Right renal pelvis (tissue), 4 donors: ENCODE measurements at places on chromosomes 2 and 18.
A peak's percentile ranks its signal among the peaks of the same experiment; 100 is the strongest.

DNA sequence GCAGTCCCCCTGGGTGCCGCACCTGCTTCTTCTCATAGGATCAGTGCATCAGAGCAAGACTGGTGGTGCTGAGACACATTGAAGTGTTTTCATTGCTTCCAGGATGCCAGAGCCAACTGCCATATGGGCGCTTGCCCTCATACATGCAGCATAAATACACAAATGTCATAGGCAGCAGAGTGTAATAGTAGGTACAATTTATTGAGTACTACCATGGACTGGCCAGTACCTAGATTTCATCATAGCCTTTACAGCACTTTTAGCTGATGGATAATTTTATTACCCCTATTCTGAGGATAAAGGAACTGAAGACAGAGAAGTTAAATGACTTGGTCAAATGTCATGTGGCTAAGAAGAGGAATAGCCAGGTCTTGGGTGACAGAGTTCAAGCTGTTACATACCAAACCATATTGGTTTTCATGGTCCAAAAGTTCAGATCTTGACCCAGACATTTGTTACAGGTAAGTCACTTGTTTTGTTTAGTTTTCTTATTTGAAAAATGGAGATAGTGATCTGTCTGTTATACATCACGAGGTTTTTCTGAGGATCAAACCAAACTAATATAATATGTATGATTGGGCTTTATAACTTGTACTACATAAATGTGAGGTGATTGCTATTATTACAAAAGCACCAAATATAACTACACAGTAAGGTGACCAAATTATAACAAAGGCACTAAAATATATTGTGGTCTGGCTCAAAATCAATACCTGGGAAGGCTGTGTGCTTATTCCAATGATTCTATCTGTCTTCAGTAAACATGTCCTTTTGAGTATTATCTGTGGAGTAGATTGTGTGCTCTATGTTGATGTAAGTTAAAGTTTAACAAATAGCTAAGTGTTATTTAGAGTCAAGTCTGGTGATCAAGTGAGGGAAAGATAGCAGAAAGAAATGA lies 151.9 kb upstream of the CYRIA start:
- DNase-seq: no peak

GRCh38 chr2:178521304-178522150 lies 41.3 kb downstream of the PLEKHA3 start:
- DNase-seq: no peak

- no peak for DNase-seq
Observed at GRCh38 chr18:63591725-63592124, 4.6 kb downstream of the SERPINB13 start.

- DNase-seq: no peak
Observed at GRCh38 chr2:9057939-9058761, 54.7 kb upstream of the MBOAT2 start.

DNA sequence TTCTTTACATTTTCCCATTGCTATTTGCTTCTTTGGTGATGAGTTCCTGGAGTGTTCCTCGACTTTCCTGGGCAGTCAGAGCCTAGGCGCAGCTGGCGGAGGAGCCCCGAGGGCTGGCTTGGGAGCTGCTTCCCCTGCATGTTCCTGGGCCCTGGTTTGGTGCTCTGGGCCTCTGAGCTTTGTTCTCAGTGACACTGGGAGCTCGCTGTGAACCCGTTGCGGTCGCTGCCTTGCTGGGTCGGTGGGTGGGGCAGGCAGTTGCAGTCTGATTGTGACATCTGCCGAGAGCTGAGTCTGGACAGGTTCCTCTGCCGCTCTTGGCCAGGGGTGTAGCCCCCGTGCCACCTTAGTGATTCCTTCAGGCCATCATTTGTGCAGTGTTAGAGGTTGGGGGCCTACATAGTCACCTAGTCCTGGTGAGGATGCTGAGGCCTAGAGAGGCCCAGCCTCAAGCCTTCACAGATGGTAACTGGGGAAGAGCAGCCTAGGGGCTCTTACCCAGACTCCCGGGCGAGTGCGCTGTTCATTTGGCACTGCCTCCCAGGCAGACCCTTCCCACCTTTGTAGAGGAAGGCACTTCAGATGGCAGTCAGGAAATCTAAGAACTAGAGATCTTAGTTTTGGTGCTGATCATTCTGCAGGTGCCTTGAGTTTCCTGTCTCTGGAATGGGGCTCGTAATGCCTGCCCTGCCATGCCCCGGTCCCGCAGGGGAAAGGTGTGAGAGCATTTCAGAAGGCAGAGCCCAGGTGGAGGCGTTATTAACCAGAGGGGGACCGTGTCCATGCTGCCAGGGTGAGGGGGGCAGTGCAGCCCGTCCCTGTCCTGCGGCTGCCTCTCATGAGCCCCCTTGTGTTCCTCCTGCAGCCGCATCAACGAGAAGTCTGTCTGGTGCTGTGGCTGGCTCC lies 8.4 kb downstream of the ASB1 start:
- DNase-seq: no peak

- no peak for DNase-seq
Observed at GRCh38 chr2:169159686-169160085, 90.3 kb downstream of the DHRS9 start.

DNA sequence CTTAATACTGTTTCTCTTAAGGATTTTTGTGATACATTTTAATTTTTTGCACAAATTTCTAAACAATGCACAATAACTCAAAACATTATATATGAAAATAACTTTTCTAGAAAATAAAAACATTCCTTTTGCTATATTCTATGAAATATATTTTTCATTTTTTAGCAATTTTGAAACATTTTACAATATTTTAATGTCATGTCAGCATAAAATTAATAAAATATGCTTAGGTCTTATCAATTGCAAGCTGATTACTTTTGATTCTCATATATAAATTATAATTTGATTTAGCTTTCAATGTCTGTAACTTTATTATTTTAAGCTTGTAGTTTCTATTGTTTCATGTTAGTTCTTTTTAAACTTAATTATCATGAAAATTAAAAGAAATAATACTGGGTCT lies 898.7 kb downstream of the TMEM182 start:
- DNase-seq: no peak

DNA sequence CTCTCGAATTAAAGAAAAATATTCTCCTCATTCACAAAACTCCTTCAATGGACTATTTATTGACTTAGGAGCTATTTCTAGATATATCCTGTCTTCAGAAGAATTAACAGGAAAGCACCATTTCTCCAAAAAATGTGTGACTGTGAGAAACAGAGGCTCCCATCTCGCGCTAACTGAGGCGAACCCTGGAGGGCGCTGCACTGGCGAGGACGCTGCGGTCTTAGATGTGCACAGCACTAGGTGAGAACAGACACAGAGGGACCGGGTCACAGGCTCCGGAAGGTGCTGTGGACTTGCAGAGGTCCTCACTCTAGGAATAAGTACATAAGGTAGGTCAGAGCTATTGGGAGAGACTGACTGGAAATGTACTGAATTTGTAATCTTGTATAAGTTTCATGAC lies 229.7 kb upstream of the SLC35G4 start:
- no peak for DNase-seq

- no peak for DNase-seq
Observed at GRCh38 chr2:10184421-10184820, 61.9 kb downstream of the RRM2 start.

- no peak for DNase-seq
Observed at GRCh38 chr2:271917-272316, 7.2 kb downstream of the ACP1 start.

- no peak for DNase-seq
Observed at GRCh38 chr18:50079571-50080295, 115.2 kb downstream of the MYO5B start.

GRCh38 chr2:69577467-69578197 lies 65.9 kb downstream of the AAK1 start:
- DNase-seq: no peak

DNA sequence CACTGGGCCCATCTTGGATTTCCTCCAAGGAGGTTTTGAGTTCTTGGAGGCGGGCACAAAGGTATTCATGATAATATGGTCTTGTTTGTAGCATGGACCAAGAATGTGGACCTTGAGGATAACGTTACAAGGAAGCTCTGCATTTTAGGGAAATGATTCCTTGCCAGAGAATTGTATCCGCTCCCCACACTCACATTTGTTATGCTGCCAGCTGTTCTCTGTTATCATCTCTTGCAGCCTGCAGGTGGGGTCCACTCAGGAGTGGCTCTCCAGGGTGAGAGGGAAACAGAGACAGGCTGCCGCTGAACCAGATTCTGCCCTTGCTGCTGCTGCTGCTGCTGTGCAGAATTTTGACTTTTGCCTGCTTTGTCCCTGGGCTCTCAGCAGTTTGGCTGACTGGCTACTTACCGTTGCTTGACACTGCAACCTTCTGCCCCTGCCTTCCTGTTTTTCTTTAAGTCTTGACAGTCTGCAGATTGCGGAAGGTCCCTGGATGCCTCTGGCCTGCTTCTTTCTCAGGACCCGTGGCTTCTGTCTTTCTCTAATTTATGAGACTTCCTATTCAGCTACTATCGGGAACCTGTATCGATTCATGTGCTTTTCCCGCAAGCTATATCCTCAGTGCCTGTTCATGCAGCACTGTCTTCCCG lies 122.3 kb upstream of the DOCK10 start:
- no peak for DNase-seq

DNA sequence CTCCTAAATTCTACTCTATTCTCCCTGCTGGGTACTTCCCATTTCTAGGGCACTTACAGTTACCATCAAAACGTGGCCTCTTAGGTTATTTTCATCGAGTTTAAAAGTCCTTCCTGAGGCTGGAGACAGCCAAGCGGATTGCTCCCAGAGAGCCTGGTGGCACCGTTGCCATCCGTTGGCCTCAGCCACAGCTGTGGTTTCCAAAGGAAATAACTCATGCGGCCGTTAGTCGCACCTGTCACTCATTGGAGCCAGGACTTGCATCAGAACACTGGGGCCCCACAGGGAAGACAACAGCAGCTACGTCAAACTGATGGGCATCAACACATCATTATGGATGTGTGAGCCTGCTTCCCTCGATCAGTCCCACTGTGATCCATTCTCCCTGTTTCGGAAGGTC lies 453.4 kb downstream of the BCL11A start:
- DNase-seq: no peak

- no peak for DNase-seq
Observed at GRCh38 chr2:158512323-158512722, 55.6 kb downstream of the PKP4 start.

DNA sequence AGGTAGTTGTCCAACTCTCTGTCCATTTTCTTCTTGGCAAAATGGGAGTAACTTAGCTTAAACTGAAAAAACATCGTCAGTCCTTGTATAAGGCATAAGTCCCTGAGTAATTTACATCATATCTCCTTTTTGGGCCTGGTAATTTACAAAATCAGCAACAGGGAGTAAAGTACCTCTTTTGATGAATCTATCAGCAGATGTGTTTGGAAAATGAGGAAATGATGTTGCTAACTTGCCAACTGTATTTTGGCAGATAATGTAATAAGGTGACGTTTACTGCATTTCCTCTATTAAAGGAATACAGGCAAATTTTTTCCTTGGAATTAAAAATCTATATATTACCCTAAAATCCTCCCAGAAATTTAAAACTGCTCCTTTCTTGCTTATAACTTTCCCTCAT lies 29.2 kb downstream of the ANKRD44 start:
- DNase-seq: no peak

- no peak for DNase-seq
Observed at GRCh38 chr2:240640939-240641338, 15.7 kb downstream of the GPR35 start.

GRCh38 chr2:64751286-64752260 lies 97.9 kb upstream of the SERTAD2 start:
- peak; percentile 52 for DNase-seq

- peak; percentile 38 for DNase-seq
Observed at GRCh38 chr2:224442071-224442967, 40.4 kb upstream of the FAM124B start.

GRCh38 chr2:23541503-23542229 lies 156.7 kb downstream of the KLHL29 start:
- no peak for DNase-seq

DNA sequence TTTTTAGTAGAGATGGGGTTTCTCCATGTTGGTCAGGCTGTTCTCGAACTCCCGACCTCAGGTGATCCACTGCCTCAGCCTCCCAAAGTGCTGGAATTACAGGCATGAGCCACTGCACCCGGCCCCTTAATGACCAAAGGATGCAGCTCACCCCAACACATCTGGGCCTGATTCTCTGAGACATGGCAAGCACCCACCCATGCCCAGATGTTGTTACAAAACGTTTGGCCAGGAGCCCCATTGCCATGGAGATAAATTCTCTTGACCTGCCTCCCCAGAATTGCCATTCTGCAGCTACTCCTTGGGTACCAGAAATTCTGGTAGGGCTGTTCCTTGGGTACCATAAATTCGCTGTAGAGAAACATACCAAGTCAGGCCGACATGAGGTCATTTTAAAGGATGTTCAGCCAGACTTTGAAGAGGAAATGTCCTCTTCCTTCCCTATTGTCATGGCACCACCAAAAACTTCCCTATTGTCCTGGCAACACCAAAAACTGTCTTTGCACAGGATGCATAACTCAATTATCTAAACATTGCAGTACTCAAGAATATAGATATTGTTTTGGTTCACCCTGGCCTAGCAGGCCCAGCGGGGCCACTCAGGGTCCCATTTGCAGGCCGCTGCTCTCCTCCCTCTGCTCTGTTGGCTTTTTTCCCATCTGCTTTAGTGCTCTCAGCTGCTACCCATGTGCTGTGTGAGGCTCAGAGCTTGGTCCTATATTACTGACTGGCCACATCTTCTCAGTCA lies 160.9 kb upstream of the TTC39C start:
- DNase-seq: no peak

GRCh38 chr2:172888714-172889669 lies 153.3 kb downstream of the RAPGEF4 start:
- DNase-seq: no peak

DNA sequence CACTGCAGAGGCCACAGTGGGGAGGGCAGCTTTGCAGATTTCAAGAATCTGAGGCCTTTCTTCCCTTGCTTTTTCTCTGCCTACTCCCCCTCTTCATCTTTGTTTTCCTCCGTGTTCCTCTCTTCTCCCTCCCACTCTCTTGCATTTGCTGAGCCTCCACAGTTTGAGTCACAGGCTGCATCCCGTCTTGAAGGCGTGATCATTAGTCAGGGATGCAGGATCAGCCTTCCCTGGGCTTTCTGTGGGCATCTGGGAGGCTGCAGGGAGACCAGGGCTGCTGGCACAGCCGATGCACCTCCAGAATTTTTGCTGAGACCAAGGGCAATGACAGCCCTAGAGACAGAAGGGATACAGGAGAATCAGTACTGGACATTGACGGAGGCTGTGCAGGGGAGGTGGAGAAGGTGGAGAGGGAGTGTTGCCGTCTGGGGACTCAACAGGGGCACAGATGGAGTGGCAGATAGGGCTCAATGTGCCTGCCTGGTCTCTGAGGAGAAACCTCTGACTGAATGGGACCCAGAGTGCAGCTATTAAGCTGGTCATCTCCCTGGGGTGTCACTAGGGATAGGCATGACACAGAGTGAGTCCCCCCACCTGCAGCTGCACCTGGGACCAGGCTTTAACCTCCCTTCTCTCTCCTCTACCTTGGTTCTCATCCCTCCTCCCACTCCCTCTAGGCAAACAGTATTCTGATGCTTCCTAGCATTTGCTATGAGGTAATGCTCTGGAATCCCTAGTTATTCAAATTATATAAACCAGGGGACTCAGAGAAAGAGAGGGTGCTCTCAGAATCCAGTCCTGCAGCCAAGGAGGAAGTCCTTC lies 29.0 kb upstream of the DNAJC27 start:
- DNase-seq: no peak

- no peak for DNase-seq
Observed at GRCh38 chr2:20210462-20210861, 14.5 kb downstream of the SDC1 start.
